ENCODE measurements at places on chromosomes 7 and 10.

GRCh38 chr7:17016402-17017010 lies 134.7 kb upstream of the AGR3 start:
- no peak for DNase-seq

GRCh38 chr10:31677195-31678138 lies 251.2 kb downstream of the ARHGAP12 start:
- DNase-seq: no peak

DNA sequence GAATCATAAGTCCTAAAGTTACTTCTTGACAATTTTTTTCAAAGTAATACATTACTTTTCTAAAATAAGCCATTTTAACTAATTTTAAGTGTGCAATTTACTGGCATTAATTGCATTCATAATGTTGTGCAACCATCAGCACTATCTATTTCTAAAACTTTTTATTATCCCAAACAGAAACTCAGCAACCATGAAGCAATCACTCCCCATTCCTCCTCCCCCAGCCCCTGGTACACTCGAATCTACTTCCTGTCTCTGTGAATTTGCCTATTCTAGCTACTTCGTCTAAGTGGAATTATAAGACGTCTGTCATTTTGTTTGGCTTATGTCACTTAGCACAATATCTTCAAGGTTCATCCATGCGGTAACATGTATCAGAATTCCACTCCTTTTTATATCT lies 84.9 kb downstream of the MKX start:
- peak; percentile 59 for DNase-seq

- DNase-seq: no peak
Measured at GRCh38 chr10:63228237-63228636, 95.1 kb downstream of the NRBF2 start.

DNA sequence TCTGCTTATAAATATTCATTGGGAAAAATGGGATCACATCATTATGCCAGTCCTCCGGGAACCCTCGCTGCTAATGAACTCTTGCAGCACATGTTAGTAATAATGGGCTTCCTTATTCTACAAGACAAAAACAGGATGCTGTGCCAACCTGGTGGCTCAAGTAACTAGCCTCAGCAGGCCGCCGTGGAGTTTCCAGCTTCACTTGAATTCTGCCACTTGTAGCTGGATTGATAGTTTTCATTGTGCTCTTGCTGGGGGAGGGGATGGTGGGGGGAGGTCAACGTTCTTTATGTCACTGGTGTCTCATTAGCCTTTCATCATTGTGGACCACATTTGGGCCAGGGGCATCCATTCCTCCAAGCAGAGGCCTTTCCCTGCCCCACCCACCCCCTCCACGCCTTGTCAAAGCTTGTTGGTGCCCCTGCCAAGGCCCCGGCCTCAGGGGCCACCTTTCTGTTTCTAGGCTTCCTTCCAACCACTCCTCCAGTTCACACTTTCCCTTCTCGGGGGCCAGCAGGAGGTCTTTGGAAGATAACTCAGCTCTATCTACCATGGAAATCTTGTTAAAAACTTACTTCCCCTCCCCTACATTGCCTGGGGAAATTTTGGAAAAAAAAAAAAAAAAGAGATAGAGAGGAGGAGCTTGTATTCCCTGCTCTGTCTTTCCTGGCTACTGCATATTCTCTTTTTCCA lies 153.9 kb downstream of the BMPER start:
- no peak for DNase-seq

DNA sequence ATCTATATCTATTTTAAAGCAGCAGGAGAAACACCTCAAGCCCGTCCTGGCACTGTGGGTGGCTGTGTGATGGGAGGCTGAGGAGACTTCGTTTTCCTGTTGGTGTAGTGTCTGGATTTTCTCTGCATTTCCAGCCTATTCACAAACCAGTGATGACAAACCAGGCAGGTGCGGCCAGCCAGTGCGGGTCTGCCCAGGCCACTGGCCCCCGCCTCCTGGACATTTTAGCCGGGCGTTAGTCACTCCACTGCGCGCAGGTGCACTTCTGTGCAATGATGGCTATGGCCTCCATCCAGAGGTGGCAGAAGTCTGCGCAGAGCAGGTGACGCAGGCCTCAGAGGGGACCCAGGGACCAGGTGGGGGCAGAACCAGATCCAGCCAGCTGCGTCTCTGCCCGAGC lies 64.9 kb upstream of the PITRM1 start:
- DNase-seq: no peak

GRCh38 chr10:48364659-48365405 lies 58.4 kb downstream of the MAPK8 start:
- peak; percentile 78 for DNase-seq

GRCh38 chr10:120428754-120429153 lies 28.3 kb upstream of the PLPP4 start:
- no peak for DNase-seq
